Neural progenitor cell (in vitro differentiated cells): ENCODE measurements at places on chromosomes 16 and 17.

GRCh38 chr17:80007939-80008338 lies 27.7 kb downstream of the TBC1D16 start:
- no peaks in the 10 kb centered on the region for H3K27me3 ChIP-seq
- H3K4me3 ChIP-seq: no peak overlapping the region
- H3K36me3 ChIP-seq: no peaks in the 10 kb centered on the region
- no peak for DNase-seq
- no peak overlapping the region for H3K27ac ChIP-seq
- H3K4me1 ChIP-seq: peaks cover 5% of the 10 kb centered on the region

DNA sequence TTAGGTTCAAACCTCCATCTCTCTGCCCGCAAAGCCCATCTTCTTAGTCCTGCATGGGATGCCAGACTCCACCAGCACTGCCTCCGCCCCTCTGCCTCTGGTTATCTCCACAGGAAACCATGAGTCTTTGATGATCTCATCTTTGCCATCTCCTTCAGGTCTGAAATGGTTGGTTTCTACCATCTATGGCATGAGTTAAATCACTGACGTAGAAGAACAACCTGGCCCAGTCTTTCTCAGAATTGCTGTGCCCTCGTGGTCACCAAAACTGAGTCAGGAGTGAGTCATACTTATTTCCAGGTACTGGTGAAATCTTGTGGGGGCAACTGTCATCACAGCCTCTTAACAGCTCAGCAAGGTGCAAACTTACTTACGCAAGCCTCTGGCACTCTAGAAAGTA lies 468.7 kb upstream of the C16orf82 start:
- no peak overlapping the region for H3K27ac ChIP-seq
- H3K4me1 ChIP-seq: no peaks in the 10 kb centered on the region
- no peaks in the 10 kb centered on the region for H3K27me3 ChIP-seq

GRCh38 chr17:66474806-66475497 lies 172.5 kb downstream of the PRKCA start:
- H3K4me3 ChIP-seq: peak overlapping the region; percentile 32
- no peak overlapping the region for H3K27ac ChIP-seq
- H3K4me1 ChIP-seq: peaks cover 15% of the 10 kb centered on the region
- H3K36me3 ChIP-seq: no peaks in the 10 kb centered on the region
- DNase-seq: no peak
- H3K27me3 ChIP-seq: no peaks in the 10 kb centered on the region

DNA sequence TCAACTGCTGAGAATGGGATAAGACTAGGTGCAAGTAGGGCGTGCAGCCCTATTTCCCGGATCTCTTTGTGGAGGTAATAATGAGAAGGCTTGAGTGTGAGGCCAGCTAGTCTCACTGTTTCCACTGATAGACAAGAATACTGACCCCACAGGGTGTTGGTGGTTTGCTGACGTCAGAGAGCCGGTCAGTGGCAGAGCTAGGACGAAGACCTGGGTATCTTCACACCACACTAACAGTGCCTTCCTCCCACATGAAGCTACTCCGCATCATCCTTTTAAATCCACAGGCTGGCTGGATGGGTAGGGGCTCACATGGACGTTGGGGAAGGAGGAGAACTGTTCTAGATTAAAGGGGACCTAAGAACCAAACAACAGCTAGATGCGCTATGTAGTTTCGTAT lies 68.0 kb downstream of the ZFHX3 start:
- no peaks in the 10 kb centered on the region for H3K36me3 ChIP-seq
- H3K27me3 ChIP-seq: no peaks in the 10 kb centered on the region
- DNase-seq: no peak
- no peak overlapping the region for H3K27ac ChIP-seq
